ENCODE measurements at places on chromosomes 4 and X.

DNA sequence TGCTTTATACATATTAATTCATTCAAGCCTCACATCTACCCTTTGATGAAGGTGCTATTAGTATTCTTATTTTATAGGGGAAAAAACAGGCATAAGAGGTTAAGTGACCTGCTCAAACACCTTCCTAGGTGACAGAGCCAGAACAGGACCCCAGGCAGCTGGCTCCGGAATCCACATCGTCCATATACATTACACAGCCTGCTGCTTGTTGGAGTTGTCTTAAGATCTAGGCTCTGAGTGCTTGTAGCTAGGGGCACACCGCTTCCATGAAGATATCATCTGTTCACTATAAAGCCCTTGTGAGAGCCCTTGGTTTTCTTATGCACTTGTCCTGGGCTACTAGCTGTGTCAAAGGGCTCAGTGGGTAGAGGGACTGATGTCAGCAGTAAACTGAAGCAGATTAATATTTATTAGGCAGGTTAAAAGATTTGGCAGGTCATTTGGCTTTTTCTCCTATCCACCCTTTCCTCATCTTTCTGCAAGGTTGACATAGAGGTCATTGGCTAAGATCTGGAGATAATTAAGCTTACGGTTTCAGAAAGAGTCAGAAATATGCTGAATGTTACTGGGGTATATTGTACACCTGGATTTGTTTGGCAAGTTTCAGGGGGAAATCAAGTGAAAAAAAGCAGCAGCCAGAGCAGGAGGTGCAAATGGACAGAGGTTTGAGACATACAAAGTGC lies 195.4 kb downstream of the SOWAHB start:
- DNase-seq: no peak

- no peak for DNase-seq
Observed at GRCh38 chrX:153395613-153396319, 5.4 kb downstream of the PNMA6E start.

- no peak for DNase-seq
Observed at GRCh38 chrX:74535408-74536151, 78.8 kb downstream of the RLIM start.

DNA sequence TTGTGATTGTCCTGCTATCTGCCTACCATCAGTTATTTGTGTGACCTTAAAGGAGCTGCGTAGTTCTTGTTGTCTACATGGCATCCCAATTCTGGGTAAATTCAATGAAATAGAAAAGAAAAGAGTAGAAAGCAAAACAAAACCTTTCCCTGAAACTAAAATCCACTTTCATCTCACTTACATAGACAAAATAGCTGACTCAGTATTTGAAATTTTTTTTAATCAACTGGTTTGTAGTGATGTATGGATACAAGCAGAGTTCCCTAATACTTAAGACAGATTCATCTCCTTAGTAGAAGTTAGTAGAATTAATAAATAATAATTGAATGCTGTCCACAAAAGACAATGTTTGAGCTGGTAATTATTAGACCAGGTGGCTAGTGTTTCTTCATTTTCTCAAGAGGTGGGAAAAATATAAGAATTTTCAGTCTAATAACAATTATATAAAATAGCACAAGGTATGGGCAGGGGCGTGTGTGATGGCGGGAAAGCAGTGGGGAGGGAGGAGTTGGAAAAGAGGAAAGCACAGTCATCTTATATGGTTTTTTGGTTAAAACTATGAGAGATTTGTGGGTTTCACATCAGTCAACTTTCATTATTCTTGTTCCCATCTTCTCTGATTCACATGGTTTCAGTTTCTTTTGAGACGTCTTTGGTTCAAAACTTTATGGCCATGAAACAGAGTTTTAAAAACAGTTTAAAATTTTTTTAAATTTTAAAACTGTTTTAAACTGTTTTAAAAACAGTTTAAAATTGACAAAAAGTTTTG lies 275.2 kb downstream of the SPRY1 start:
- no peak for DNase-seq

DNA sequence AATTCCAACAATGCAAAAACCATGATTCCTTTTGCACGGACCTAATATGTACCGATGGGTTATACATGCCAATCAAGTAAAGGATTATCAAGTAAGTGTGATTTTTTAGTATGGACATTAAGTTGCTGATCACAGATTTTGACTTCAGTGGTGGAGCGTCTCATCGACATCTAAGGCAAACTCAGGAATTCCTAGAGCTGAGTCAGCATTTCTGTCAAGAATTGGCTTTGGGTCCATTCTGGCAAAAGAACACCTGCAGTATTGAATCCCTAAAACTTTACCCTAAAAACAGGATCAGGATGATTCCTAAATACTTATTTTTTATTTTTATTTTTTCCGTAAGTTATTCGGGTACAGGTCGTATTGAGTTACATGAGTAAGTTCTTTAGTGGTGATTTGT lies 83.6 kb downstream of the HPGD start:
- no peak for DNase-seq

- no peak for DNase-seq
Observed at GRCh38 chr4:24285759-24286158, 298.6 kb downstream of the DHX15 start.

- DNase-seq: no peak
Observed at GRCh38 chrX:38970845-38971244, 169.6 kb downstream of the MID1IP1 start.

DNA sequence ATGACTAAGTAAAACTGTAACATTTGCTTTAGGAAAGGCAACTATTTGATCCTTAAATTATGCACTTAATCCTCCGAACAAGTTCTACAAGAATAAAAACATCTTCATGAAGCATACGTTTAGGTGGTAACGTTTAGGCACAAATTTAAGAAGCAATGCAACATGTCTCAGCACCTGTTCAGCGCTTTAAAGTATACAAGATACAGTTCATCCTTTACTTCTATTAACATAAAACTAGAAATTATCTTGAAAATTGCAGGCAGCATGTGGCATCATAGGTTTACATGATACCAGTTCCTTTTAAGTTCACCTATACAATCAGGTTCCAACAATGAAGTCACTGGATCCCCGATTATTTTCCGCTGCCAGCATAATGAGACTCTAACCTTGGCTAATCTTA lies 1.5 kb downstream of the PLA2G12A start:
- no peak for DNase-seq

- no peak for DNase-seq
Observed at GRCh38 chr4:184253072-184253420, 35.4 kb upstream of the ENPP6 start.

- no peak for DNase-seq
Observed at GRCh38 chrX:38651625-38652601, 90.6 kb downstream of the TSPAN7 start.
